ENCODE measurements at places on chromosomes 1 and 21. TPM values are rescaled to one million over a fixed set of nuclear protein-coding genes. Genes with fewer than 3 reads are reported as not detected.

GRCh38 chr1:9805006-9805508 is 18.7 kb downstream of the CLSTN1 start:
- no peak for DNase-seq

The CELA2B gene
- not detected for total RNA-seq

DNA sequence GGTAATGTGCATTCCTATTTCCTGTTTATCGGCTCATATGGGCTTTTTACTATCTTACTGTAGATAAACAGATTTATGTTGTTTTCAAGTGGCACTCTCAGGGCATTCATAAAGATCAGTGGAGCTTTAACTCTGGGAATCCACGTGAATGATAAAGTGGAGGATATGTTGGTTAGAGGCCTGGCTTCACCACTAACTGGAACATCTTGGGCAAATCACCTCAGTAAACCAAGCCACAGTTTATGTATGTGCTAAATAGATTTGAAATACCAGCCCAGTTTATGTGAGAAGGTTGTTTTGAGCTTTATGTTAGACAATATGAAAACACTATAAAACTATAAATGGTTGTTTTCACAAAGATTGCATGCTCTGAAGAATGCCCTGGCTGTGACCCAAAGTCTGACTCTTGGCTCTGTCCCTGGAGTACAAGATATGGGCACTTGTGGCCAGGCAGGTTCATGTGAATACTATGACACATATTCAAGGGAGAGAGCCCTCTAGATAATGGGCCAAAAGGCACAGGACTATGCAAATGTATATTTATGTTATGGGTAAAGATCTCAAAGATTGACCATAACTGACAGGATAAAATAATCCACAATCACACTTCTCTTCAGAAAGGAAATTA is 36.7 kb downstream of the FAM163A start:
- DNase-seq: peak; percentile 34

DNA sequence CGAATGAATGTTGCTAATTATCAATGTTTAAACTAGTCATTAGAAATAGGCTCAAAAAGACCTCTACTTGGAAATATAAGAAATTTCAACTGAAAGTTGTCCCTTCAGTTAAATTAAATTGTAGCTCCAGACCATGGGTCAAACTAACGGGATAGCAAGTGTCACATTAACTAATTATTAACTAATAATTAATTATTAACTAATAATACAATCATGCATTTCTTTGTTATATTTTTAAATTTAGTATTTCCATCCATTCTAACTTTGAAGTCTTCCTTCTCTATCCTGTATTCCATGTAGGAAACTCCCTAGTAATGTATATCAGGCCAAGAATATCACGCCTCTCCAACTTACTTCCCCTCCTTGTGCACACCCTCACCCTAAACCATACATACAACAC is 43.4 kb upstream of the HOOK1 start:
- DNase-seq: no peak

The LAMTOR5 gene
- total RNA-seq: 166 TPM

The GBP6 gene
- not detected for total RNA-seq

The FAM72C gene
- 10.2 TPM for total RNA-seq

- no peak for DNase-seq
These were observed 58.3 kb downstream of the TGFBR3 start for GRCh38 chr1:91827459-91828321.

DNA sequence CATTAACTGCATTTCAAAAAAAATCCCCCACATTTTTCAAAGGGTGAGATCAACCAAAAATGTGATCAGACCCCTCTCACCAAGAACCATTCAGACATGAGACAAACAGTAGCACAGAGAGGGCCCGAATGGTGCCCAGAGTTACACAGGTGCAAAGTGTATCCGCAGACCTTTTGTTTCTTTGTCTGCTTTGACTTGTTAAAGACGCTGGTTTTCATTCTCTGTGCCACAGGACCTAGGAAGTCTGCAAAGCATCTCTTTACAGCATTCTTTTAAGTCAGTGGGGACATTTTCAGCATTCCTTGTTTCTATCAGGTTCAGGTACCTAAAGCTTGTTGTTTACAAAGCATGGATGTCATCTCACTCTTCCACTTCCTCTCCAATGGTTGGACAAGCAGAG is 87.2 kb upstream of the MAP1LC3C start:
- DNase-seq: no peak

DNA sequence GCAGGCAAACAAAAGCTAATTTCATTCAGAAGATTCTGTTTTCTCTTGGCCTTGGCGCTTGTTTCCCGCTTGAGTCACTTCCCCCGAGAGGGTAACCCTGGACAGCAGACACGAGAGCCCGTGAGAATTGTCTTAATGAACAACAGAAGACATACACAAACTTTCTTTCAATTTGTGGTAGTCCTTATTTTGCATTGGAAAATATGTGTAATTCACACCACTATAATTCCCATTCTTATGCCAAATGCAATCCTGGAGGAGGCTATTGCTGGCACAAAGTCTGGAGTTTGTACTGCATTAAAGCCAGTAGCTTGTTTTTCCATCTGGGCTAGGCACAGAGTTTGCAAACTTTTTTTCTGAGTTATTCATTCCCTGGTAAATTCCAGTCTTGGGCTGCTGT is 109.8 kb upstream of the IVNS1ABP start:
- no peak for DNase-seq

- no peak for DNase-seq
These were observed 35.9 kb upstream of the RAB4A start for GRCh38 chr1:229234870-229235472.

The NPPB gene
- 6.5 TPM for total RNA-seq

The HSD3B2 gene
- not detected for total RNA-seq

- DNase-seq: no peak
These were observed 64.0 kb upstream of the COA6 start for GRCh38 chr1:234309243-234309597.

DNA sequence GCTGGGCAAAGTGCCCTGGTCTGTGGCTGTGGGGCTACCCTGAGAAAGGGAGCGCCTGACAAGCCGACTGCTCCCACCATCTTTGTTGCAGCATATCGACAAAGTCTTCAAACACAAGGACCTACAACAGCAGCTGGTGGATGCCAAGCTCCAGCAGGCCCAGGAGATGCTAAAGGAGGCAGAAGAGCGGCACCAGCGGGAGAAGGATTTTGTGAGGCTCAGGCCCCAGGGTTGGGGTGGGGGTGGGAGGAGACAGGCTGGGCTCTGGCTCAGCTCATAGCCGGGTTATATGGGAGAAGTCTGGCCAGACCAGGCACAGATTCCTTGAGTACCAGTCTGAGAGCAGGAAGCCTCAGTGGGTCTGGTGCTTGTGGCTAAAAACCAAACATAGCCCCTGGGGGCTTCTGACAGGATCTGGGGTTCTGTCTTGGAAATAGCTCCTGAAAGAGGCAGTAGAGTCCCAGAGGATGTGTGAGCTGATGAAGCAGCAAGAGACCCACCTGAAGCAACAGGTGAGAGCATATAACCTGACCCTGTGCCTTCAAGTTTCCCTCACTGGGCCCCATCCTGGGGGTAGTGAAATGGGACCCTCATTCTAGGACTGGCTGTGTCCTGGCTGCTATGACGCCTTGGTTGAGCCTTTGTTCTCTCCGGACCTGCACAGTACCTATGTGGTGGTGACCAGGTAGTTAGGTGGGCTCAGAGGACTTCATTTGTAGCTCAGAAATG is 8.0 kb upstream of the CCDC28B start:
- no peak for DNase-seq

The TGFB2 gene
- 65.5 TPM for total RNA-seq

DNA sequence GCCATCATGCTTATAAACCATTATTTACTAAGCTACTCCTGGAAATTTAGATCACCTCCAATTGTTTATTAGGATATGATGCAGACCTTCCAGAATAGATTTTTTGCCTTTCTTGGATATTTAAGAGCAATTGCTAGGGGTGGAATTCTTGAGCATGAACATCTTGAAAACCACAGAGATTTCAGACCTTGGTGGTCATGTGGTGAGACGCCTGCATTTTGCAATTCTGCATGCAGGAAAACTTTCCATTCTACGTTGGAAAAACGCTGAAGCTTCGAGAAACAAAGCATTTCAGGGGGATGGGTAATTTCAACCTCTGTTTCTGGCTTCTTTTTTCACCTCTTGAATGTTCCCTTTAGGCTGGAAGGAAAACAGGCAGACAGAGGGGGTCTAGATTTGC is 596.3 kb downstream of the KIF26B start:
- DNase-seq: no peak

The KCNJ15 gene
- 0.16 TPM for total RNA-seq
